Thoracic aorta (tissue), 2 donors: ENCODE measurements at places on chromosomes 11 and 22. TPM values are rescaled to one million over a fixed set of nuclear protein-coding genes. Genes with fewer than 3 reads are reported as not detected.

Gene EIF4ENIF1
- total RNA-seq: 20.6 TPM

Gene SLCO2B1
- 692 TPM for total RNA-seq

Gene PGGHG
- 54.2 TPM for total RNA-seq

Gene NLRX1
- total RNA-seq: 18.9 TPM

Gene OR4C45
- not detected for total RNA-seq

DNA sequence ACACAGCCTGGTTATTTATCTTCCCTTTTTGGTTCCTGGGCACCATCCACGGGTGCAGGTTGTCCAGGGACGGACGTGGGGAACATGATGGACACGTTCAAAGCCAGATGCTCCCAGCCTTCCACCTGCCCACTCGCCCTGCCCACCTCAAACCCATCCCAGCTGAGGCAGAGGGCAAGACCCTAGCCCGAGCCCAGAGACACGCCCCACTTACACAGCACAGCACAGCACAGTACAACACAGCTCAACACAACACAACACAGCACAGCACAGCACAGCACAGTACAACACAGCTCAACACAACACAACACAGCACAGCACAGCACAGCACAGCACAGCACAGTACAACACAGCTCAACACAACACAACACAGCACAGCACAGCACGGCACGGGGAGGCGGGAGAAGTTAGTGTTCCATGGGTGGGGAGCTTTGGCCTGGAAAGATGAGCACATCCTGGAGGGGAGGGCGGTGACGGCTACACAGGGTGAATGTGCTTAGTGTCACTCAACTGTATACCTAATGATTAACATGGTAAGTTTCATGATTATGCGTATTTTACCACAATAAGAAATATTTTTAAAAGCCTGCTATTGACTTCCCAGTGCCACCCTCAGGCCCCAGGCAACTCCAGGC, 1507.5 kb downstream of the BRD1 start:
- no peak for DNase-seq

DNA sequence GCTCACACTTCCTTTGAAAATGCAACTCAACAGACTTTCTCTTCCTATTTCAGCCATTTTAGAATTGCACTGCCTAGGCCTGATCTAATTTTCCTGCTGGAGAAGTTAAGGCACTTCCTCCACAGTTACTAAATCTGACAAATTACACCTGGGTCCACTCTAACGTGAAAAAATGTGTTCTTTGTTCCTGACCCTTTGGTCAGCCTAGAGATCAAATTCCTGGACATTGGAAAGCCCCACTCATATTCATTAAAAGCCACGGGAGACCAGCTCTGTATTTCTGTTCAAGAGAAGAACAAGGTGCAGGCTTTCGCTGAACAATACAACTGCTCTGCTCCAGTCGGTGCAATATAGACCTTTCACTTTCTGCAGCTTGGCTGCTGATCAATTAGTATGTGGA, 96.6 kb downstream of the MPPED2 start:
- no peak for DNase-seq

DNA sequence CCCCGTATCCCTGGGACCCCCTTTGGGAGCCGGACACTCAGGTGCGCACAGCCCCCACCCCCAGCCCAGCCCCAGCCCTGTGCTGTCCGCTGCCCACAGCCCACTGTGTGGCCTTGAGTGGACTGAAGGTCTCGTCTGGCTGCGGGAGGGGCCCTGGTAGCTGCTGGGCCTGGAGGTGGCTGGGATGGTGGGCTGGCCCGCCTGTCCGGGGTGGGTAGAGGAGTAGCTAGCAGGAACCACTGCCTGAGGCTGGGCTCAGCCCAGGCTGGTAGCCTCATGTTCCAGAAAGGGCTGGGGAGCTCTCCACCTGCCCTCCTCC, 4.6 kb upstream of the MUC6 start:
- no peak for DNase-seq
